ENCODE measurements at places on chromosomes 3 and 15.

DNA sequence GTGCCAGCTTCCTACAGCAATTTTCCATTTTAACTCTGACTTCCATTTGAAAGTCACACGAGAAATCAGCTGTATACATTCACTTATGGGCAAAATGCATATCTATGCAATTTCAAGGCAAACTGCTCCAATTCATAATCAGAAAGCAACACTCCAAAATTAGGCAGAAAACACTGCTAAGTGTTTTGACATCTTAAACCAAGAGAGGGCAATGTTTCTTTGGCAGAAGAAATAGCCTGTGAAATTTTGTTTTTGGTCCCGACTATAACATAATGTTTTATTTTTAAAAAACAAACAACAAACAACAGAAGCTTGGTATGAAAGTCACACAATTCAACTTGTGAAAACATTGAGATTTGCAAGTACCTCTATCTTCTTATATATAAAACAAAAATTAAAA is 42.6 kb downstream of the GOLIM4 start:
- no peak for DNase-seq

DNA sequence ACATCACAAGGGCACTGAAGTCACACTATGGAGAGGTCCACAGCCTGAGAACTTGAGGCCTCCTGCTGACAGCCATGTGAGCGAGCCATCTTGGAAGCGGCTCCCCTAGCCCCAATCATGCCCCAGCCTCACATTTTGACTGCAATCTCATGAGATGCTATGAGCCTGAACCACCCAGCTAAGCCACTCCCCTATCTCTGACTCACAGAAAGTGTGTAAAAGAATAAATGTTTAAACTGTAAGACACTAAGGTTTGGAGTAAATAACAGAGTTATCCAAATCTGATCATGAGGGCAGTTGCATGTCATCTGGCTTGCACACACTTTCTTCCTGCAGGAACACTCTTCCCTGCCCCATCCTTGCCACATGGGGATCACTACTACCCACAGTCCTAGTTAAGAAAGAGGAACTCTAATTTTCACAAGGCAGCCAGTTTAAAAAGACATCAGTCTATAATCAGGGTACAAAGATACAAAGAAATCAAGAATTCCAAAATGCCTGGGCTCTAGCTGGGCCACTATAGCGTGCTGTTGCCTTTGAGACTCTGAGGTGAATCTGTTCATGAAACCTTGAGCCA is 494.2 kb downstream of the FOXP1 start:
- DNase-seq, result no peak

GRCh38 chr3:156513619-156514018 is 41.3 kb downstream of the SSR3 start:
- no peak for DNase-seq

GRCh38 chr3:153356908-153357307 is 194.9 kb downstream of the RAP2B start:
- DNase-seq, result no peak

DNA sequence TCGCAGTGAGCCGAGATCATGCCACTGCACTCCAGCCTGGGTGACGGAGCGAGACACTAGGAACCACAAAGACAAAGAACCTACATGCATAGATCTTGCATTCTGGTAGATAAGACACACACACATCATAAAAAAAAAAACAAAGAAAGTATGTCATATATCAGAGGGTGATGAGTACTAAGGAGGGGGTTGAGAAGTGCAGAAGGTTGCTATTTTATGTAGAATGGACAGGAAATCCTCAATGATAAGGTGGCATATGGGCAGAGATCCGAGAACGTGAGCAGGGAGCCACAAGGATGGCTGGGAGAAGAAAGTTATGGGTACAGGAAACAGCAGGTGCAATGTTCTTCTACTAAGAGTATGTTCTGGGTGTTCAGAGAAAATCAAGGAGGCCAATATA is 118.8 kb downstream of the MEX3B start:
- no peak for DNase-seq

- DNase-seq, result no peak
Measured at GRCh38 chr15:68730471-68730919, 90.2 kb downstream of the ANP32A start.

DNA sequence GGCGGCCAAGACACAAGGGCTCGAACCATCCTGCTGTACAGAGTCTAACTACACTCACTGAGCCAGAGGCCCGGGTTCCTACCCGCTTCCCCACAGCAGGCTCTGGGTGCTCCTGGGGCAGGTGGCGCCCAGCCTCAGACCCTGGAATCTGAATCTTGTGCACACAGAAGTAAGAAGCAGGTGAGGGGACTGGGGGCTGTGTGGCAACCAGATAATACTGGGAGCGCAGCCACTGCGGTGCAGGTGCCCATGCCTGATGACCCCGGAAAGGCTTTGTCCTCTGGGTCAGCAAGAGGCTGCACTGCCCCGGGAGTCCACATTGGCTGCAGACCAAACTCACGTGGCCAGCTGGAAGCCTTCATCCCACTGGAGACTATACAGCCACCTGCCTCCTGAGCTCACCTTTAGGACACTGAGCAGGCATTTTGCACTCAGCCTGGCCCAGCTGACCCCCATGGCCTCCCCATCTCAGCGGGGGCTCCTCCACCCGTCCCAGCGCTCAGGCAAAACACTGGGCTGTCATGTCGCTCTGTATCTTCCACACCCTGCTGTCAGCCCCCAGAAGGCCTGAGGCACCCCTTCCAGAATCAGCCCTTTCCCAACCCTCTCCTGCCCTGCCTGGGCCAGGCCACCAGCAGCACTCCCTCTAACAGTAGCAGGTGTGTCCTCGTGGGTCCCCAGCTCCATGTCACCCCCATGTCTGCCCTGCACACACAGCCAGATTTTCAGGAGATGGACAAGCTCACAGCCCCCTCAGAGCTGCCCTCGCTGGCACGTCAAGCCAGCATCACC is 101.0 kb upstream of the IQSEC1 start:
- DNase-seq, result no peak
